H4 (cell line): ENCODE measurements at places on chromosomes 7 and 10. TPM values are rescaled to one million over a fixed set of nuclear protein-coding genes. Genes with fewer than 3 reads are reported as not detected.

GRCh38 chr7:69819333-69819705 is 221.0 kb downstream of the AUTS2 start:
- no peak for DNase-seq

- DNase-seq: peak; percentile 47
These were observed 34.2 kb downstream of the PUS7 start for GRCh38 chr7:105487579-105488571.

DNA sequence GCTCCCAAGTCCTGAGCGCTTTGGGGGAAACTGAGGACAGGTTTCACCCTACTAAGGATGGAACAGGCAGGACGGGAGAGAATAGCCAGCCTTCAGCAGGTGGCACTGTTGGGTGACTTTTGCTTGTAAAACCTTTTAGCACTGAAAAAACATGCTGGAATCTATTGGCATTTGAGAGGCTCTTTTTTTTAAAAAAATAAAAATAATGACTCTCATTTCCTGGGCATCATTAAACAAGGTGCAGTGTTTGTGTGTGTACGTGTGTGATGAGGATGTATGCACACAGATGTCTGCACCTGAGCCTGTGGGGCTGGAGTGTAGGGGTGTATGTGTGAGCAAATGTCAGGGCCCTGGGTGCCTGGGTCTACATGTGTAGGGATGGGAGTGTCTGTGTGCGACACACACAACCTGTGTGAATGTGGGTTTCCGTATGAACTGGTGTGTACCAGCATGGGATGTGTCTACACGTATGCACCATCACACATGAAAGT is 177.9 kb downstream of the RPS24 start:
- DNase-seq: peak; percentile 27

GRCh38 chr7:148563583-148564274 is 26.8 kb upstream of the C7orf33 start:
- no peak for DNase-seq

- no peak for DNase-seq
These were observed 7.7 kb downstream of the PON2 start for GRCh38 chr7:95427166-95427565.

GRCh38 chr10:72276421-72277339 is 3.0 kb downstream of the DDIT4 start:
- DNase-seq: peak; percentile 75

GRCh38 chr10:95988702-95989101 is 54.7 kb upstream of the CCNJ start:
- no peak for DNase-seq

GRCh38 chr10:125844751-125845221 is 21.4 kb downstream of the BCCIP start:
- DNase-seq: no peak

DNA sequence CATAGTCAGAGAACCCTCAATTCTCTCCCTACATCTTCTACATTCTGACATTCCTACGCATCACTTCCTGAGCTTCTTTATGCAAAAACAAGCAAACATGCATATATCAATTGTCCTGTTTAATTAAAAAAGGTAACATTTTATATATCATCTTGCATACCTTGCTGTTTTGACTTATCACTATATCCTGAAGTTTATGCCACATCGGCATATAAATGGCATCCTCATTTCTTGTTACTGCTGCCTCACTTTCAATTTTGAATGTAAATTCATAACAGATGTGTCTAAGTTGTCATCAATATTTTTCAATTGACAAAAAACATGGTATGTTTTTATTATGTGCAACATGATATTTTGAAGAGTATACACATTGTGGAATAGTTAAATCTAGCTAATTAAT is 377.3 kb upstream of the STEAP1 start:
- no peak for DNase-seq

DNA sequence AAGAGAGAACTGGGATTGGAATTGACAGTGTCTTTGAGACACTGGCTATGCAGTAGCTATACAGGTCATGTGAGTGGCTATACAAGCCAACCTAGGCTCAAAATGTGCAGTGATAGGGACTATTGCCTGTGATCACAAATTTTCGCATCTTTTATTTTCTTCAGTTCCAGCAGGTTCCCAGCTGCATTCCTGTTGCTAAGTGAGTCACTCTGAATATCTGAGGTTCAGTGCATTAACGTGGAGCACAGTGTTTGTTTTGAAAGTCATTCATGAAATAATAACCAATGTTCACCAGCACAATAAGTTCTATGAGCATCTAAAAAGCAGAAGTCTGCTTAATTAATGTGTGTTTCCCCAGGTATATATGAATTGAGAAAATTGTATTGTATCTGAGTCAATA is 1236.0 kb upstream of the CELF2 start:
- DNase-seq: no peak

GRCh38 chr10:7635408-7636125 is 31.2 kb downstream of the ITIH5 start:
- no peak for DNase-seq

DNA sequence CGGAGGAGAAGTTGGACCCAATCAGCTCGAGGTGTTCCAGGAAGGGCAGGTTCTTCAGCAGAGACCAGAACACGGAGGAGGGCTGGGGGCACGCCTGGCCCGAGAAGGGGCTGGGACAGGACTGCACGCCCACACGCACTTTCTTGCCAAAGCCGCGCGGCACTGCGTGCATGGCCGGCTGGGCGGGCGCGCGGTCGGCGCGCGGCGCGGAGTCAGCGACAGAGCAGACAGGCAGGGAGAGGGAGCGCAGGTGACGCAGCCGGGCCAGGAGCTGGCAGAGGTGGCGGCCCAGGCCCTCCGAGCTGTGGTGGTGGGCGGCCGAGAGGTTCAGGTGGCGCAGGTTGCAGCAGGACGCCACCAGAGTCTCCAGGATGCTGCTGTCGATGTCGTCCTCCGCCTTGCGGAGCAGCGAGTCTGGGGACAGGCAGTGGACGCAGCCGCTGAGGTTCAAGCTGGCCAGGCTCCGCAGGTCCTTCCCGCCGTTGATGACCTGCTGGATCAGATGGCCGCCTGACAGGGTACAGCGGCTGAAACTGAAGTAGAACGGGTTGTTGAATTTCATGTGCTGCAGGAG is 77.2 kb upstream of the TNRC18 start:
- DNase-seq: no peak

GRCh38 chr7:24665564-24666294 is 91.5 kb downstream of the GSDME start:
- peak; percentile 66 for DNase-seq

DUSP5 gene
- total RNA-seq: 5.4 and 10.5 TPM in 2 replicates

GRM3 gene
- not detected in 2 replicates for total RNA-seq

CDC14C gene
- 0.06 TPM in 1 of 2 replicates, not detected in the other for total RNA-seq

IRF5 gene
- total RNA-seq: 2.6 and 8.0 TPM in 2 replicates

THSD7A gene
- total RNA-seq: 0.27 and 0.41 TPM in 2 replicates
